ENCODE measurements at places on chromosomes 3 and 15. TPM values are rescaled to one million over a fixed set of nuclear protein-coding genes. Genes with fewer than 3 reads are reported as not detected.
A peak's percentile ranks its signal among the peaks of the same experiment; 100 is the strongest.

The DTWD1 gene
- 29.0 TPM for total RNA-seq

DNA sequence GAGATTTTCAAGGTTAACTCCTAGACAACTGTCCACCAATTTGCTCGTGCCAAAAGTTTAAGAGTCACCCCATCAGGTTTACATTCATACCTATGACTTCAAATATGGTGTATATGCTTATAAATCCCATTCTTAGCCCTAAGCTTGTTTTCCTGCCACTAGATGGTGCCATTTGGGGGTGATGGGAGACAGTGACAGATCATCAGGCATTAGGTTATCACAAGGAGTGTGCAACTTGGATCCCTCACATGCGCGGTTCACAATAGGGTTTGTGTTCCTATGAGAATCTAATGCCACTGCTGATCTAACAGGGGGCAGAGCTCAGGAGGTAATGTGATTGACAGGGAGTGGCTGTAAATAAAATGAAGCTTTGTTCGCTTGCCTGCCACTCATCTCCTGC, 182.7 kb downstream of the CNTN6 start:
- H3K4me1 ChIP-seq, result no peaks in the 10 kb centered on the region
- no peak overlapping the region for H3K4me3 ChIP-seq
- no peaks in the 10 kb centered on the region for H3K36me3 ChIP-seq
- no peak overlapping the region for H3K27ac ChIP-seq
- H3K27me3 ChIP-seq, result no peaks in the 10 kb centered on the region

DNA sequence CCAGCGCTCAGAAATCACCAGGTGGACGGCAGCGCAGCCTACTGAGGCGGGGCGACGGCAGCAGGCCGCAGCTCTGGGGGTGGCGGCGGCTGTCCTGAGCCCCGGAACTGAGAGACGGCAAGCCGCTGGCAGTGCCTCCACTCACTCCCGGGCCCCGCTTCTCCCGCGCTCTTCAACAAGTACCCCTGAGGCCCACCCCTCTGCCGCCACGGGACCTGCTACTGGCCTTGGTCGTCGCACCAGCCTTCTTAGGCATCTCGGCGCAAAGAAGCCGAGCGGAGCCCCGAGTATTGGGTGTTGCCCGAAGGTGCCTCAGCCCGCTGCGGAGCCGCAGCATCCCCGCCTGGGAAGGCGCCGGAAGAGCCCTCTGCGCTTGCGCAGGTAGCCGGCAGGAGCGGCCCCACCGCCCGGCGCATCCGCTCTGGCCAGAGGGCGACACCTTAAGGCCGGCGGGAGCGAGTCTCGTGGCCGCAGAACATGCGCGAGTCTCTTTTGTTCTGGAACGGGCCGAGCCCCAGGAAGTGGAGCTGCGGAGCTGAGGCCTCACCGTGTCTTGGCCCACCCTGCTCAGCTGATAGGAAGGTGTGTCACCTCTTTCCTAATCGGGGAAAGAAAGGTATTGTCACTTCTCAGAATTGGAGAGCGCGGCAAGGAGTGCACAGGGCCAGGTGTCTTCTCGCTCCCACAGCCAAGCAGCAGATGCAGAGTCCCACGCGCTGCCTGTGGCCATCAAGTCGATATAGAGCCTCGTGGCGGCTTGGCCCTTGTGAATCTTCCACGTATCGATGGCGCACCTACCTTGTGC, at the start of gene C15orf40:
Gene C15orf40, minus strand, starts transcription at position 369 of the 805 bp plus-strand sequence. Its CDS starts 32 bp downstream, at position 337.
- H3K27ac ChIP-seq, result peak within 1 kb of the TSS; percentile 76
- H3K27me3 ChIP-seq, result no peaks in the 10 kb centered on the region
- peaks cover 5% of the 10 kb centered on the region for H3K4me1 ChIP-seq
- DNase-seq, result peak; percentile 97
- peak within 1 kb of the TSS; percentile 99 for H3K4me3 ChIP-seq
- H3K36me3 ChIP-seq, result peaks cover 10% of the 10 kb centered on the region

GRCh38 chr15:85595804-85596536, 198.8 kb downstream of the KLHL25 start:
- H3K4me3 ChIP-seq, result no peak overlapping the region
- no peak overlapping the region for H3K27ac ChIP-seq
- no peak for DNase-seq
- no peaks in the 10 kb centered on the region for H3K36me3 ChIP-seq
- no peaks in the 10 kb centered on the region for H3K27me3 ChIP-seq

Measured in kidney (tissue), 22 donors.